A549 treated with Hydrocortisone at 1 μM for 4 hours (cell line): ENCODE measurements at places on chromosomes 2 and 18. TPM values are rescaled to one million over a fixed set of nuclear protein-coding genes. Genes with fewer than 3 reads are reported as not detected.

EVA1A gene
- 8.0 to 10.3 TPM (median 8.4 TPM) in 5 replicates for total RNA-seq

ANKRD29 gene
- 12.4 to 18.9 TPM (median 18.0 TPM) in 5 replicates for total RNA-seq

RGPD8 gene
- total RNA-seq, result 2.3 to 4.7 TPM (median 2.9 TPM) in 5 replicates

B3GNT7 gene
- 2.0 to 3.1 TPM (median 2.3 TPM) in 5 replicates for total RNA-seq

AKAIN1 gene
- not detected in 5 replicates for total RNA-seq

RBMS1 gene
- 46.0 to 64.0 TPM (median 55.9 TPM) in 5 replicates for total RNA-seq

CCDC74B gene
- total RNA-seq, result 4.2 to 6.9 TPM (median 6.5 TPM) in 5 replicates

SPR gene
- 90.6 to 139 TPM (median 127 TPM) in 5 replicates for total RNA-seq

TUBA3E gene
- total RNA-seq, result 3.0 to 4.6 TPM (median 4.2 TPM) in 5 replicates

LRPPRC gene
- total RNA-seq, result 84.1 to 109 TPM (median 92.9 TPM) in 5 replicates

SEC11C gene
- 54.4 to 65.5 TPM (median 61.0 TPM) in 5 replicates for total RNA-seq

CDH20 gene
- not detected in 5 replicates for total RNA-seq

SLC35F6 gene
- total RNA-seq, result 35.0 to 38.6 TPM (median 37.5 TPM) in 5 replicates

TWIST2 gene
- 8.2 to 17.0 TPM (median 14.9 TPM) in 5 replicates for total RNA-seq

GALNT1 gene
- 62.7 to 97.4 TPM (median 77.9 TPM) in 5 replicates for total RNA-seq
